ENCODE measurements at places on chromosomes 11 and 22.

GRCh38 chr11:69831985-69832384 lies 12.8 kb upstream of the FGF3 start:
- no peak for DNase-seq

DNA sequence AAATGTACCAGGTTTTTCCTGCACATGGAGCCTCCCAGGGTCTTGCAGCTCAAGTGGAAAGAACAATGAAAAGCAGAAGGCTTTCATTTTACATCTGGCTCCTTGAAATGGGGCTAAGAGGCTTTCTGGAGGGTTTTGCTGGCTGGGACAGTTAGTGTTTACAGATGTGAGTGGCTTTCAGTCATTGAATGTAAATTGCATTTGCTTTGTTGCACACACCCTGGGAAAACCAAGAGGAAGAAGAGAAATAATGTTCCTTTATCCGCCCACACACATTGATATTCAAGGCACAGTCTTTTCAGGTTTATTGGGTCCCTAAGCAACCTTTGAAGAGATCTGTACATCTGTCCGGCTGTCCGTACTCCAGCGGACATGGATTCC lies 144.5 kb downstream of the SPON1 start:
- DNase-seq: no peak

- DNase-seq: no peak
Observed at GRCh38 chr11:15119352-15119751, 4.6 kb downstream of the INSC start.

- DNase-seq: no peak
Observed at GRCh38 chr11:62143727-62144126, 19.9 kb downstream of the INCENP start.

GRCh38 chr11:124736736-124737135 lies 3.0 kb upstream of the NRGN start:
- no peak for DNase-seq

- no peak for DNase-seq
Observed at GRCh38 chr22:20904008-20904979, 12.9 kb upstream of the CRKL start.

DNA sequence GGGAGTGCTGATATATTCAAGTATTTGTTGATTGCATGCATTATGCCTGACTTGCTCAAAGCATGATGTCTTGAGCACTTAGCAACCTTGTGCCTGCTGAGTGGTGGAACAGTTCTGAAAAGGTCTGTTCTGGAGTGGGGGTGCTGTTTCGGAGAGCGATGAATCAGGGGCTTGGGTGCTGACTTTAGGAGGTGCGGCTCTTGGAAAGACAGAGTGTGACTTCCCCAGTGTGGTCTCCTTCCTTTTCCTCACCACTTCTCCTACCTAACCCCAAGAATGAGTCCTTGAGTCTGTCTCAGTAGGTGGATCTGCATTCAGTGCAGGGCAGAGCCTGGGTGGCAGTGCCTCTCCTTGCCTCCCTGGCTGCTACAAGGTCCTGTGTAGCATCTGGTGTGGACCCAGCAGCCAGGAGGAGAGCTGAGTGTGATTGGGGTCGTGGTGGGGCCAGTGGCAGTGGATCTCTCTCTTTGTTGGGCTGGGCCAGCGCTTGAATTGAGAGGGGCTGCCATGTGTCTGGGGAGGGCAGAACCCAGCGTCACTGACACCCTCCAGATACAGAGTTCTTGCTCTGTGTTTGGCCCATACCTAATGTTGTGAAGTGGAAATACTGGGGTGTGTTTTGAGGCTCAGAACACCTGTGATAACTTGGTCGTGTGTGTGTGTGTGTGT lies 35.9 kb downstream of the ST3GAL4 start:
- no peak for DNase-seq

DNA sequence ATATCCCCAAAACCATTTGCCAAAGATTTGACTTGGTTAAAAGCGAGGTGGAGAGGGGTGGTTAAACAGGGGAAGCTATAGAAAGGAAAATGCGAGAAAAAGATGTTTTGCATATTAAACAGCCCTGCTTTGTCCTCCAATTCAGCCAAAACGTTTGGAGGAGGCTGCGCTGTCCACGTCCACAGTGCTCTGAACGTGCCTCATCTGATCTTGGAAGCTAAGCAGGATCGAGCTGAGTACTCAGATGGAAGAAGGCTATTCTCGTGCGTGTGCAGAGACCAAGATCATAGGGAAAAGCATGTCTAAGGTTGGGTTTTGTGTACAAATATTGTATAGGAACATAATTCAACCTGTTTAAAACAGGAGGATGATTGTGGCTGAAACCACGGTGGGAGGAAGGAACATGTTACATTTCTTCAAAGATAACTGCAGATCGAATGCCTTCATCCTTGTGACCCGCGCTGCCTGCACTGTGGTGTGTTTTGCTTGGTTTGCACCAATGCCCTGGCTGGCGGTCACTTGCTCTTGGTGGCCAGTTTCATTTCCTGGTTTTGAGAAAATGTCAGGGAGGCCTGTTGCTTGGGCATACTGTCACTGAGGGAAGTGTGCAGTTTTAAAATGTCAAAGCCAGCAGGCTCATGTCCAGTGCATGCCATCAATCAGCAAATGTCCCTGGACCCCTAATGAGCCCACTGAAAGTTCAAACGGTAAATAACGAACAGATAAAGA lies 40.4 kb downstream of the FLI1 start:
- no peak for DNase-seq

DNA sequence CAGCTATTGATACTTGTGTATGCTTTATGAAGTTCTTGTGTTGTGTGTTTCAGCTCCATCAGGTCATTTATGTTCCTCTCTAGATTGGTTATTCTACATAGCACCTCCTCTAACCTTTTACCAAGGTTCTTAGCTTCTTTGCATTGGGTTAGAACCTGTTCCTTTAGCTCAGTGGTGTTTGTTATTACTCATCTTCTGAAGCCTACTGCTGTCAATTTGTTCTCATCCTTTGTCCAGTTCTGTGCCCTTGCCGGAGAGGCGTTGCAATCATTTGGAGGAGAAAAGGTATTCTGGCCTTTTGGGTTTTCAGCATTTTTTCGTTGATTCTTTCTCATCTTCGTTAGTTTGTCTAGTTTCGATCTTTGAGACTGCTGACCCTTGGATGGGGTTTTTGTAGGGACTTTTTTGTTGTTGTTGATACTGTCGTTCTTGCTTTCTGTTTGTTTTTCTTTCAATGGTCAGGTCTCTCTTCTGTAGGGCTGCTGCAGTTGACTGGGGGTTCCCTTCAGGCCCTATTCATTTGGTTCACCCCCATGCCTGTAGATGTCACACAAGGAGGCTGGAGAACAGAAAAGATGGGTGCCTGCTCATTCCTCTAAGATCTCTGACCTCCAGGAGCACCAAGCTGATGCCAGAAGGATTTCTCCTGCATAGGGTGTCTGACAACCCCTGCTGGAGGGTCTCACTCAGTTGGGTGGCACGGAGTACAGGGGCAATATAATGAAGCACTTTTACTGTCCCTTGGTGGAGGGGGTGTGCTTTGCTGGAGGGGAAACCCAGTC lies 35.9 kb upstream of the MUC15 start:
- DNase-seq: no peak

- no peak for DNase-seq
Observed at GRCh38 chr11:2837096-2837601, 48.4 kb downstream of the CDKN1C start.

DNA sequence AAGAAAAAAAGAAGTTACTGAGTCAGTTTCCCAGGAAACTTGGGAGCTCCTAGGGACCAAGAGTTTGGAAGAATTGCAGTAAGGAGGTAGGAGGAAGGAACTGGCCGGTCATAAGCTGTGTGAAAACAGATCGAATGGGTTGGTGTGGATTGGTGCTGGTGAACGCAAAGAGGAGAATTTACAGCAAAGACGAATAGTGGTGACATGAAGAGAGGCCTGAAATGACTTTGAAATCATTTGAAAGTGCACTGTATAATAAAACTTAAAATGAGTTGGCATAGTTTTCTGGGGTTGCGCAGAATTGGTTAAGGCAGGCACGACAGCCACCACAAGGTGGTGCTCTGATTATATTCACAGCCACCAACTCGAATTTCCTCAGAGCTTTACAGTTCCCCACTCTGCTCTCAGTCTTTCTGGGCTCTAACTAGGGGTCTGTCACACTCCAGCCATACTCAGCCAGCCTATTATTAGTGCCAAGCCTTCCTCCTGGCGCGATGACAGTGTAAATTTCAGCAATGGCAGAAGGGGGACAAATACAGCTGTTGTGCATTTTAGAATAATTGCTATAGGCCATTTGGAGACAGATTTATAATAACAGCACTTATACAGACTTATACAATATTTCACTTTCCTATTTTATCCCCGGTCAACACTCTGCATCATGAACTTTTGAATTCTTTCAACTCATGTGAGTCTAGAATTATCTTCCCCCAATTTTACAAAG lies 8.3 kb upstream of the HTR3B start:
- no peak for DNase-seq

DNA sequence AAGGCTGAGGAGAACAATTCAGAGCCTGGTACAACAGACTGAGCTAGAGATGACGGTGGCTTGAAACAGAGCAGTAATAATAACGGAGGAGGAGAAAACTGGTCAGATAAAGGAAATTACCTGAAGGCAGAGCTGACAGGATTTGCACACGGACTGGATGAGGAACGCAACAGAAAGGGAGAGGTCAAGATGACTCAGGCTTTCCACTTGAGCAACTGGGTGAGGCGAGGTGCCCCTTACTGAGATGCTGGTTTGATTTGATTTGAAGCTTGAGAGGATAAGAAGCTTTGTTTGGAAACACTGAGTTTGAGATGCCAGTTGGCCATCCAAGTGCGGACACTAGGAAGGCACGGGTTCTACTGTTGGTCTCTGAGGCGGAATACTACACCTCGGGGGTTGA lies 35.4 kb upstream of the NRIP3 start:
- no peak for DNase-seq

DNA sequence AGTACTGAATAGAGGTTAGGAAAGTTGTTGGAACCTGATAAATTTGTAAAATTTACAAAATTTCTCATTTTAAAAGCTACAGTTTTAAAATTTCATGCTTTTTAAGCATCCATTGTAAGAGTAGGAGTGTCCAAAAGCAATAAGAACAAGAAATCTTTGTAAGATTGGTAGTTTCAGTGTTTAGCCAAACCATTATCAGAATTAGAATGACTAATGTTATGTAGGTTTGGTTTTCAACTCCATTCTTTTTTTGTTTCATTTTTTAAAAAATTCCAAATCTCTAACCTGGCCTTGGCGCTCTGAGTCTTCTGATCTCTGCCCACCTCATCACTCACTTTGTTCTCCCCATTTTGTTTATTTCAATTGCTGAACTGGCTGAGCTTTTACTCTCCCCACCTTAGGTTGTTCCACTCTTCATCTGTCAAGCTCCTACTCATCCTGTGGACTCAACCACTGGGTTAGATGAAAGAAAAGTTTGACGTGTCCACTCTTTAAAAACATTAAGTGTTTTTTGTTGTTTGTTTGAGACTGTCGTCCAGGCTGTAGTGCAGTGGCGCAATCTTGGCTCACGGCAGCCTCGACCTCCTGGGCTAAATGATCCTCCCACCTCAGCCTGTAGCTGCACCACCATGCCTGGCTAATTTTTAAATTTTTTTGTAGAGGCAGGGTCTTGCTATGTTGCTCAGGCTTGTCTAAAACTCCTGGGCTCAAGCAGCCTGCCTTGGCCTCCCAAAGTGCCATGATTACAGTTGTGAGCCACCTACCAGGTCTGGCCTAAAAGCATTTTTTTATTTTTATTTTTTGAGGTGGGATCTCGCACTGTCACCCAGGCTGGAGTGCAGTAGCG lies 14.0 kb downstream of the EP300 start:
- DNase-seq: no peak

DNA sequence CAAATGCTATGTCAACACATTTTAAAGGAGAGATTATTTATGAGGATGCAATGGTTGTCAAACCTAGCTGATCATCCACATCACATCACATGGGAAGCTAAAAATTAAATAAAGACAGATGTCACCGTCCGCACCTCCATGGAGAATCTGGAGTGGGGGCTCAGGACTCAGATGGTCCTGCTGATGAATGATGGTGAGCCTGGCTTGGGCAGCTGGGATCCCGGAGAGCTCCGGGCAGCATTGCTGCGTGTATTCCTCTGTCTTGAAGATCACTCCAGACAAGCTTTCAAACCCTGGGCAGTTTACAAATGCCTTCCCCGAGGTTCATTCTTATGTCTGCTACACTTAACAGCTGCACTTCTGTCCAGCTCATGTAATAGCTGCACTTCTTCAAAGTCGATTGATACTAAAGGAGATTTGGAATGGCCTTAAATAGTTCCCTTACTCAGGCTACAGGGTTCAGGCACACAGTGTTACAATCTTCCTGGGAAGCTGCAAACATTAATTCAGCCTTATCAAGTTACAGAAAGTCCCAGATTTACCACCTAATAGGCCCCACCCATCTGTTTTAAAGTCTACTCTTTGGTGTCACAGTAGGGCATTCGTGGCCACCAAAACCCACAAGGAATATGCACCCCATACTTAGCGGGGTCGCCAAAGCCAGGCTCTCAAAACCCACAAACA lies 34.7 kb upstream of the CSNK2A3 start:
- no peak for DNase-seq

GRCh38 chr11:57645689-57646085 lies 4.0 kb downstream of the YPEL4 start:
- no peak for DNase-seq

DNA sequence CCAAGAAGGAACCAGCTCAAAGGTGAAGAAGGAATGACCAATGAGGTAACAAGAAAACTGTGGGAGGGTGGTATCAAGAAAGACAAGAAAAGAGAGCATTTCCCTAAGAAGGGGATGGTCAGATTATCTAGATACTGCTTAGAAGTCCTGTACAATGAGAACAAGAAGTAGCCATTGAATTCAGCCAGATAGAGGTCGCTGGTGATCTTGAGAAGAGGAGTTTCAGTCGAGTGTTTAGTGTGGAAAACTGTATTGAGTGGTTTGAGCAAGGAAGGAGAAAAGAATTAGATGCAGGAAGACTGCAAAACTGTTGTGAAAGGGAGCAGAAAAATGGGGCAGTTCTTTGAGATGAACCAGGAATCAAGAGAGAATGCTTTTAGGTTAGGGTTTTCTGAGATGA lies 74.6 kb upstream of the FAT3 start:
- DNase-seq: no peak

DNA sequence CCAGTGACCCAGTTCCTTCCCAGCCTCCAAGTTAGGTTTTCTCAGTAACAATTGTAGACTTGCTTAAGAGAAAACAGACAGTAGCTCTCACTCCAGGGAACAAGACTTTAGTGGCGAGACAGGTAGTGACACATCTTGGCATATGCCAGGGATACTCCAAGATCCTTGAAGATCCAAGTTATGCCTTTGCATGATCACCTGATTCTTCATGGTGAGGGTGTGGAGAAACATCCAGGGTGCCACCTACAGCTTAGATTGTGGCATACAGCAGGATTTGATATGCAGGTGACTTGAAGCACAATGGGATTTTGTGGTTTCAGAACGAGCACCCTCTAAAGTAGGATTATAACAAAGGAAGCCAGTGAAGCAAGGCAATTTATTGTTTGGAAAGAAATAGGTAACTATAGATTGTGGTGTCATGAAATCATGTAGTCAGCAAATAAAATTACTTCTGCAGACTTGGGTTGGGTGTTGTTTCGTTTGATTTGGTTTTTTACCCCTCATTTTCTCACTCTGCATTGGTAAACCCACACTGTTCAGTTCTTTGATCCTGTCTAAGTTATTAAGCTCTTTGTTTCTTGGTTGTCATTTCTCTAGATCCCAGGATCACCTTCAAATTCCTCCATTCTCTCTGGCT lies 9.2 kb downstream of the POU2AF3 start:
- DNase-seq: no peak

All from stimulated activated CD4-positive, alpha-beta T cell treated with anti-CD3 and anti-CD28 coated beads, Interleukin-1b, Interleukin-23, amount 100 ng/mL, for 1 hour (primary cell).